ENCODE measurements at places on chromosomes 16 and 17. TPM values are rescaled to one million over a fixed set of nuclear protein-coding genes. Genes with fewer than 3 reads are reported as not detected.
A peak's percentile ranks its signal among the peaks of the same experiment; 100 is the strongest.

Gene PIMREG
- 0.84 TPM for total RNA-seq

Gene VAT1
- 209 TPM for total RNA-seq

Gene PRPSAP2
- 20.7 TPM for total RNA-seq

Gene TGFB1I1
- total RNA-seq: 29.0 TPM

Gene TIMP2
- 203 TPM for total RNA-seq

Gene TLCD2
- 3.1 TPM for total RNA-seq

Gene NOTUM
- total RNA-seq: 3.0 TPM

Gene SSTR5
- not detected for total RNA-seq

Gene TEX19
- total RNA-seq: not detected

GRCh38 chr17:79956853-79957252, 78.8 kb downstream of the TBC1D16 start:
- DNase-seq: no peak

DNA sequence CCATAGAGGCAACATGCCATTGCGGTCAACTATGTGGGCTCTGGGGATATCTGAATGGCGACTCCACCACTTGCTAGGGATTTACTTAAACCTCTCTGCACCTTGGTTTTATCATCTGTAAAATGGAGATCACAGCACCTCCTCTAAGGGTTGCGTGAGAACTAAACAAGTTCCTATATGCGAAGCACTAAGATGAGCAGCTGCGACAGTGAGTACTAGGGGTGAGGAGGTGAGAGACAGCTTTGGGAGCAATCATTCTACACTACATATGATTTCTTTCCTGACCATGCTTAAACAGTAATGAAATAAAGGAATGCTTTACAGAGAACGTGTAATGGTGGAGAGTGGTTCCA, 61.4 kb downstream of the CREBBP start:
- DNase-seq: no peak

- no peak for DNase-seq
Observed at GRCh38 chr17:82095777-82096708, 2.0 kb downstream of the FASN start.

GRCh38 chr17:83191388-83192160, 112.2 kb downstream of the METRNL start:
- DNase-seq: peak; percentile 13

- no peak for DNase-seq
Observed at GRCh38 chr17:43350888-43351361, 47.9 kb upstream of the ARL4D start.

GRCh38 chr16:49986351-49987124, 38.5 kb upstream of the CNEP1R1 start:
- DNase-seq: no peak

DNA sequence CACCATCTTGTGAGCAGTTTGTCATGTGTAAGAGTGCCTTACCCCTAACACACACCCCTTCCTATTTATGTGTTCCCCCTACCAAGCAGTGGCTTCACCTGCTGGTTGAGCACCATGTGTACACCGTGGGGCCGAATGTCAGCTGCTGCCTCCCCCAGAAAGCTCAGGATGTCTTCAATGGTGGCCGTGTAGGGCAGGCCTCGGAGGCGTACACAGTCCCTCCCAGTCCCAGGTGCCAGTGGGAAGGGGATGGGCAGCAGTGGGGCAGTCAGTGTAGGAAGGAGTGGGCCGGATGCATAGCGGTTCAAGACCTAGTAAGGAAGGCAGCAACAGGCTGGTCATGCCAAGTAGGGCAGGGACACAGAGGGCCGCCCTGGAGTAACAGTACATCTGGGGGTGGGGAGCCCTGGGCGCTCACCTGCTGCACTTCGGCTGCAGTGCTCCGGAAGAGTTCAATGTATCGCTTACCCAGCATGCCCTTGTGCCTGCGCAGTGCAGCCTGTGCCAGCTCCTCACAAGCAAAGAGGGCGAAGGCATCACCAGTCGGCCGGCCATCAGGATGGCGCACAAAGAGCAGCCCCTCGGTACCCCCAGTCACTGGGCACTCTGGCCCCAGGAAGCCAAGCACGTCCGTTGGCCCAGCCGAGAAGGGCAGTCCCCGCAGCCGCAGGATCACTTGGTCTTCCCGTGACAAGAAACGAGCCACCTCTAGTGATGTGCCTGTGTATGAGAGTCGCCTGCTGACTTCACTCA, 4.4 kb downstream of the ESRP2 start:
- no peak for DNase-seq

GRCh38 chr16:85554114-85554888, 58.8 kb upstream of the GSE1 start:
- peak; percentile 78 for DNase-seq

GRCh38 chr17:82447876-82448275, 2.7 kb downstream of the CYBC1 start:
- no peak for DNase-seq

DNA sequence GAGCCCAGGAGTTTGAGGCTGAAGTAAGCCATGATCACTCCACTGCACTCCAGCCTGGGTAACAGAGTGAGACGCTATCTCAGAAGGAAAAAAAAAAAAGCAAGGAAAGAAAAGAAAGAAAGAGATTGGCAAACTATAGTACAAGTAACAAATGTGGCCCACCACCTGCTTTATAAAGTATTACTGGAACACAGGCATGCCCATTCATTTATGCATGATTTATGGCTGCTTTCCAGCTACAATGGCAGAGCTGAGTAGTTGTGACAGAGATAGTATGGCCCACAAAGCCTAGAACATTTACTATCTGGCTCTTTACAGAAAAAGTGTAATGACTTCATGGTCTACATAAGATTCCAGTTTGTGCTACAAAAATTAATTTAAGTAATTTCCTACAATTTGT, 23.6 kb downstream of the C16orf87 start:
- no peak for DNase-seq

DNA sequence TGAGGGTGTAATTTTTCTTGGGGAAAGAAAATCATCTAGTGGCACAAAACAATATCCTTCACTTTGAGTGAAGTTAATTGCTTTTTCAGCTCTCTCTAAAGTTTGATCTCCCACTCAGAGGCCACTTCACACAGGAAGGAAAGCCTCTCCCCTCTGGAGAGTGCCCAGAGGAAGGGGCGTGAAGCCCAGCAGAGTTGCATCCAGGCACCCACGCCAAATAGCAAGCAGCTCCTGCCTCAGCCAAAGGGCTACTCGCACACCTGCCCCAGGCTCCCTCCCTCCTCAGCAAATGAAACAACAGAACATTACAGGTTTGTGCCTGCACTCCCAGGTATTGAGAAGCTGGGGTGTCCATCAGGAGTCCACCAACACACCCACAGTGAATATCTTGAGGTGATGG, 183.0 kb upstream of the RPL38 start:
- no peak for DNase-seq

GRCh38 chr17:78304549-78305037, 55.3 kb downstream of the SOCS3 start:
- DNase-seq: no peak

Measured in lower leg skin (tissue), 4 donors.